Kidney epithelial cell (primary cell): ENCODE measurements at places on chromosomes 4 and X. TPM values are rescaled to one million over a fixed set of nuclear protein-coding genes. Genes with fewer than 3 reads are reported as not detected.

The MAGEA9B gene
- total RNA-seq, result 0.17 TPM in 1 of 2 replicates, not detected in the other

GRCh38 chr4:185782523-185782922 is 29.5 kb downstream of the SORBS2 start:
- no peak for DNase-seq

DNA sequence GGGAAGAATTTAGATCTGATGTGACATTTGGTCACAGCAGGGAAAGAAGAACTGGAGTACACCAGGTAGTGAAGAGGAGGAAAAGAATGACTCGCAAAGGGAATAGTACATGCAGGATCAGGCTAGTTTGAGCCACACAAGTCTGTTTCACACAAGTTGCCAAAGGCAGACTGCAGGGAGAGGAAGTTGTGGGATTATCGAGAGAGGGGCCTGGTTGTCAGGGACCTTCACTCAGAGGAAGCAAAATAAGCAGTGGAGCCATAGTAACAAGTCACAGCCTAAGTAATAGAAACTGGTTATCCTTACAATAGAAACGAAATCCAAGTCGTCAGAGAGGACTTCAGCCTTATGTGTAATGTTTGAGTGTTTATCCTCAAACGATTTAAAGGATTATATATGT is 316.7 kb upstream of the HTR2C start:
- no peak for DNase-seq

GRCh38 chr4:52889354-52889753 is 27.2 kb downstream of the RASL11B start:
- DNase-seq, result no peak

DNA sequence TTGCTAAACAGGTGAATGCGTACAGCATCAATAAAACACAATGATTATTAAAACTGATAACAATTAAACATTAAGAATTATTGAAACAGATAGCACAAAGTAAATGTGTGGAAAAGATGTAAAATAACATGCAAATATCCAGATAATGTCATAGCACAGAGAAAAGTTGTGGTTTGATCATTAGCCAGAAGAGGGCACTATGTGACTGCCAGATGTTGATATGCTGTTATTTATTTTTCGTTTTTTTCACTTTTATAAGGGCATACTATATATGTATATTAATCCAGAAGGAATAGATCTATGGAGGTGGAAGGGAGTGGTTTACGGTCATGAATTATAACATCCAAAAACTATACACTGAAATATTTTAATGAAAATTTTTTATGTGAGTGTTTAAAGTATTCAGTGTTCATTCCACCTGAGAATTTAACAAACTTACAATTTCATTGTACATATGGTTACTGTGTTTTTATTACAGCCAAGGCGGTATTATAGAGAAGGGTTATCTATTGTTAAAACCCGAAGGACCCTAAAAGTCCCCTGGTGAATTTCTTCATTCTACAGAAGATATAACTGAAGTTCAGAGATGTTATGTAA is 211.9 kb upstream of the UGT8 start:
- DNase-seq, result no peak

DNA sequence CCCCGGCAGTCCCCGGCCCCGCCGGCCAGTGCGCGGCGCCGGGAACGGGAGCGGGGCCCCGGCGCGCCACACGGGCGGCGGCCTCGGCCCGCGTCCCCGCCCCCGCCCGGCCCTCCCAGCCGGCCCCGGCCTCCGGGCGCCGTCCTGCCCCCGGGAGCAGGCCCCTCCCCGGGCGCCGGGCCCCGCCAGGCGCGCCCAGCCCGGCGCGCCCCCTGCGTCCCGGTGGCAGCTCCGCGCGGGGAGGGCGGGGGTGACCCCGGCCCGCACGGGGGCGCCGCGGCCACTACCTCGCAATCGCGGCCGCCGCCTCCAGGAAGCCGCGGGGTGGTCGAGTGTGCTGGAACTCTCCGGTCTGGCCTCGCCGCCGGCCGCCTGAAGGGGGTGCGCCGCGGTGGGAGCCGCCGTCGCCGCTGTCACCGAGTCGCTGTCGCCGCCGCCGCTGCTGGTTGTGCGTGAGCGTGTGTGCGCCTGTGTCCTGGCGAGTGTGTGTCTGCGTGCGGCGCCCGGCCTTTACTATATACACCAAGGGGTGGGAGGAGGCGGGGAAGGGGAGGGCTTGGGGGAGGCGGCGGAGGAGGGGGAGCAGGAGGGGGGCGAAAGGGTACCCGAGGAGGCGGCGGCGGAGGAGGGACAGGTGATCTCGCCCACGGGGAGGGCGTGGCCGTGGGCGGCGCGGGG is at the start of gene RAI2:
TSS of gene RAI2 (minus strand) at position 488 of the 678 bp plus-strand sequence. CDS start 59,288 bp downstream, outside the sequence.
- no peak for DNase-seq

- DNase-seq, result no peak
Measured at GRCh38 chr4:20544645-20545044, 155.6 kb upstream of the PACRGL start.
